ENCODE measurements at places on chromosomes 12 and 14.

DNA sequence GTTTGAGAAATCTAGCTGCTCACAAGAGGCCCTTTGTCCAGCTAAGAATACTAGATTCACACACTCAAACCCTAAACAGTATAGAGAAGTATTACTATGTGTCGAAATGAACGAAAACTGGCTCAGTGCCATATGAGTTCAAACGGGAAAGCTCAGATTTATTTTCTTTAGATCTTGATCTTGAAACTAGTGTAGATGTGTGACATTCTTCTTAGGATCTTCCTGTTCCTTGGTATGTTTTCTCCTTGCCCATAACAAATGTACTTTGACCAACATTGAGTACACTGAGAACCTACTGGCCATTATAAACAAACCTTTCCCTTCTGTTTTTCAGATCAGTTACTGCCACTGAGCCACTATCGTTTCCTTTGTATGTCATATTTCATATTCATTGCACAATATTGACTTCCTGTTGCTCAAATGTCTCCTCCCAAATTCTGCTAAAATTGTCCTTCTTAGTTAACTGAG is 21.3 kb downstream of the MYBPC1 start:
- no peak for DNase-seq

- no peak for DNase-seq
Measured at GRCh38 chr12:269191-269590, 6.6 kb upstream of the SLC6A13 start.

GRCh38 chr12:93125126-93125525 is 196.0 kb upstream of the EEA1 start:
- DNase-seq = no peak

GRCh38 chr12:62075870-62076269 is 184.3 kb upstream of the USP15 start:
- DNase-seq = no peak

DNA sequence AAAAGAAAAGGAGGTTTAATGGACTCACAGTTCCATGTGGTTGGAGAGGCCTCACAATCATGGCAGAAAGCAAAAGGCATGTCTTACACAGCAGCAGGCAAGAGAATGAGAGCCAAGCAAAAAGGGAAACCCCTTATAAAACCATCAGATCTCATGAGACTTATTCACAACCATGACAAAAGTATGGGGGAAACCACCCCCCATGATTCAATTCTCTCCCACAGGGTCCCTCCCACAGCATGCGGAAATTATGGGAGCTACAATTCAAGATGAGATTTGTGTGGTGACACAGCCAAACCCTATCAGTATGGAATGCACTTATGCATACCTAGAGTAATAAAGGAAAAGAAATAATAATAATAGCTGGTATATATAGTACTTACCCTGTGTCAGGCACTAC is 4.5 kb upstream of the GLIPR1 start:
- peak; percentile 65 for DNase-seq

DNA sequence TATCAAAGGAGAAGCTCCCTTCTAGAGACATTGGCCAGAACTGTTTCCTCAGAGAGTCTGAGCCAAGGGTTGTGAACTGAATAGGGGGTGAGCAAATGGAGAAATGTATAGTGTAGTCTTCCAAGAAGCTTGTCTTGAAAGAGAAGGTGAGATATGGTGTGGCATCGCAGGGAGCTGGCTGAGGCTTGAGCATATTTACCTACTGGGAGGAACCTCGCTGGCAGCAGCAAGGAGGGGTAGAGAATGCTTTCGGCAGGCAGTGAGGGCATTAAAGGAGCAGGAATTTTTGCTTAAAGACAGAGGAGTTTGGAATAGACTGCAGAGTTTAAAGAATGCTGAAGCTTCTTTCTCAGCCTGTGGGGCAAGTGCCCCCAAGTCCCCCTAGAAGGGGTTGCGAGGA is 59.3 kb upstream of the PRMT8 start:
- DNase-seq = no peak

DNA sequence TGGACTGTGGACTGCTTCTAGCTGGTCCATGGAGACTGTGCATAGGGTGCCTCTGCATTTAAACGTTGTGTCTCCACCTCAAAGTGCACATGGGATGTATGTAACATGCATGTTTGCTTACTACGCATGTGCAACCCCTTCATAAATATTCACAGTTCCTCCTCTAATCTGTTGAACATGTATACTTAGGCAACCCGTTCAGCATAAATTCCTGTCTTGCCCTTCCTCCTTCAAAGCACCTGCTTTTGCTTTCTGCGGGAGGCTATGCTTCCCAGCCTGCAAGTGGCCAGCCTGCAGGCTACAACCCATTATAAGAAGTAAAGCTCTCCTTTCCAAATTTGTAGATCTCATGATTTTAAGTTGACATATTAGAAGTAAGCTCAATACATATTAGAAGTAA is 33.0 kb upstream of the OVCH1 start:
- no peak for DNase-seq

GRCh38 chr12:9337656-9338055 is 129.5 kb upstream of the PZP start:
- no peak for DNase-seq

- DNase-seq = no peak
Measured at GRCh38 chr14:96579358-96579757, 77.2 kb downstream of the PAPOLA start.

DNA sequence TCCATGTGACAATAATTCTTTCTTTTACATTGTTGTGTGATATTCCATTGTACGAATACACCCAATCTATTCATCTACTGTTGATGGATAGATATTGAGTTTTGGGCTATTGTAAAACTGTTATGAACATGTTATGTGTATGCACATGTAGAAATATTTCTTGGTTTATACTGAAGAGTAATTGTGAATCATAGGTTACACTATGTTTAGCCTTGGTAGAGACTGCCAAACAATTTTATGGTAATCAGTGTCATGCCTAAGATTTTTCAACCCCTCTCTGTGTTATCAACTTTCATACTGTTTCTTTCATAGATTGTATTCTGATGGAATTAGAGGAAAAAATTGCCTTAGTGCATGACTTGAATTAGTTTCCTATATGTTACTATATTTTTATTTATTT is 39.5 kb downstream of the FRMD6 start:
- DNase-seq = no peak

DNA sequence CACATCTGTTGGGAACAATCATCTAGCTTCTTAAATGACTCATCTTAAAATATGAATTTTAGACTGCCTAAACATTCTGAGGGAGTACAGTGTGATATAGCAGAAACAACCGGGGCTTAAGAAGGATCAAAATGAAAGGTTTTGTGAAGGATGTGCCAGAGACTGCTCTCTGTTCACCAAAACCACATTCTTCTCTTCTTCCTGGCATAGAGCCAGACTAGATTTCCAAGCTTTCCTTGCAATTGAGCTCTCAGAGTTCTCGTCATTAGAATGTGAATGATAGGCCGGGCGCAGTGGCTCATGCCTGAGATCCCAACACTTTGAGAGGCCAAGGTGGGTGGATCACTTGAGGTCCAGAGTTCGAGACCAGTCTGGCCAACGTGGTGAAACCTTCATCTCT is 94.5 kb downstream of the LRRIQ1 start:
- no peak for DNase-seq

Data from activated CD4-positive, alpha-beta T cell treated with anti-CD3 and anti-CD28 coated beads, Interleukin-2, amount 50 U/mL, for 48 hours (primary cell).